ENCODE measurements at places on chromosomes 1 and 21.

- DNase-seq, result no peak
Measured at GRCh38 chr21:28791595-28792282, 200.9 kb downstream of the LTN1 start.

- no peak for DNase-seq
Measured at GRCh38 chr1:96749618-96750017, 28.0 kb downstream of the PTBP2 start.

GRCh38 chr21:31604591-31605190 is 54.8 kb upstream of the SOD1 start:
- peak; percentile 57 for DNase-seq

DNA sequence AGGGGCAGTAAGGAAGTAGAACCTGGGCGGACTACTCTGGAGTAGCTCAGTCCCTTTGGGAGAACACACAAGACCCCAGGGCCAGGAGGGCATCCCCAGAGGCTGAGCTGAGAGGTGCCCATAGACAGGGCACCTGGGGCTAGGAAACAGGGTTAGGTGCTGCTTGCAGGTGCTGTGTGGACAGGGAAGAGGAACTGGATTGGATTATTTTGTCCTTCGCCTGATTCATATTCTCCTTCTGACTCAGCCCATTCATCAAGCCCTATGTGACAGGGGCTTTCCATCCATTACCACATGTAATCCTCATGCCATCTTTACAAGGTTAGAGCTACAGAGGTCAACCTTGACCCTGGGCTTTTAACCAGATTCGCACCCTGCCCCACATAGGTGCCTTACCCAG is 183.9 kb downstream of the C1orf94 start:
- DNase-seq, result no peak

DNA sequence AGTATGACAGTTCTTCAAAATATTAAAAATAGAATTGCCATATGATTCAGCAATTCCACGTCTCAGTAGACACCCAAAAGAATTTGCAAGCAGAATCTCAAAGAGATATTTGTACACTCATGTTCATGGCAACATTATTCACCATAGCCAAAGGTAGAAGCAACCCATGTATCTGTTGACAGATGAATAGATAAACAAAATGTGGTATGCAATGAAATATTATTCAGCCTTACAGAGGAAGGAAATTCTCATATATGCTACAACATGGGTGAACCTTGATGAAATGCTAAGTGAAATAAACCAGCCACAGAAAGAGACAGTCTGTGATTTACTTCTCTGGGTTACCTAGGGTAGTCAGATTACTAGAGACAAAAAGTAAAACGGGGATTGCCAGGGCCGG is 47.0 kb downstream of the NAV1 start:
- no peak for DNase-seq

GRCh38 chr1:205935869-205936268 is 7.4 kb downstream of the SLC26A9 start:
- DNase-seq, result no peak

- no peak for DNase-seq
Measured at GRCh38 chr1:22619252-22619651, 17.2 kb upstream of the C1QA start.

GRCh38 chr1:92834617-92835016 is 2.8 kb downstream of the RPL5 start:
- no peak for DNase-seq

DNA sequence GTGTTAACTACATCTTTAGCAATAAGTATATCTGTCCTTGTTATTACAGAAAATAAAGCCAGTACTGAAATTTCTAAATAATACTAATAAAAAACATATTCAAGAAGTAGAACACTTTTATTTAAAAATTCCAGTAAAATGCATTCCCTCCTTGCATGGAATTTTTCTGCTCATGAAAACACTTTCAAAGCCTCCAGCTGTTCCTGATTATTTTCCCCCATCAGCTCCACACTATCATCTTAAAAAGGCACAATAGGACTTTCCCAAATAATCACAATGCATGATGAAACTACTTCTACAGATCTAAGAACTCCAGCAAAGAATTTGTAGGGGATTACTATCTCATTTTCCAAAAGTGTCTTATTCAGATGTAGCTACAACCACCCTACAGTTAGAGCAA is 162.6 kb upstream of the USP25 start:
- no peak for DNase-seq

- no peak for DNase-seq
Measured at GRCh38 chr1:100323419-100324106, 28.7 kb upstream of the CDC14A start.

- DNase-seq, result no peak
Measured at GRCh38 chr21:35579520-35580293, 480.6 kb downstream of the SETD4 start.

DNA sequence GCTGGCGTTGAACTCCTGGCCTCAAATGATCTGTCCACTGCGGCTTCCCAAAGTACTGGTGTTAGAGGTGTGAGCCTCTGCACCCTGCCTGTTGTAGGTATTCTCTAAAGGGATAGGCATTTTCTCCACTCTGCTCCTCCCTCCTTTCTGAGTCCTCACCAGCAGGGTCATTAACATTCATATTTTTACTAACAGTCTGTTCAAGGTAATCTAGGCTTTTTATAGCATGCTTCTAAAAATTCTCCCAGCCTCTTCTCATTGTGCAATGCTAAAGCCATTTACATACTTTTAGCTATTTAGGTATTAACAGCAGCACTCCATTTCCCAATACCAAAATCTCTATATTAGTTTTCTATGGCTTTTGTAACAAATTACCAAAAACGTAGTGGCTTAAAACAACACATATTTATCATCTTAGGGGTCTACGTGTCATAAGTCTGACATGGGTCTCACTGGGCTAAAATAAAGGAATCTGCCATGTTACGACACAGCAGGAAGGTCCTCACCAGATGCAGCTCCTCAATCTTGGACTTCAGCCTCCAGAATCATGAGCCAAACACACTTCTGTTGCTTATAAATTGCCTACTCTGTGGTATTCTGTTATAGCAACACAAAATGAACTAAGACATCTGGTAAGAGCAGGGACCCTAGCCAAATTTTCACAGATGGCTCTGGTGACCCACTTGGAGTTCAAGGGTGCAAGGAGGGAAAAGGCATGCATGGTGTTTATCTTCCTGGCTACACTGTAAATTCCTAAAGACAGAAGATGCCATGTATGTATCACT is 2.9 kb upstream of the SLC2A7 start:
- DNase-seq, result no peak

GRCh38 chr1:33370301-33370700 is 49.4 kb upstream of the A3GALT2 start:
- DNase-seq, result no peak

DNA sequence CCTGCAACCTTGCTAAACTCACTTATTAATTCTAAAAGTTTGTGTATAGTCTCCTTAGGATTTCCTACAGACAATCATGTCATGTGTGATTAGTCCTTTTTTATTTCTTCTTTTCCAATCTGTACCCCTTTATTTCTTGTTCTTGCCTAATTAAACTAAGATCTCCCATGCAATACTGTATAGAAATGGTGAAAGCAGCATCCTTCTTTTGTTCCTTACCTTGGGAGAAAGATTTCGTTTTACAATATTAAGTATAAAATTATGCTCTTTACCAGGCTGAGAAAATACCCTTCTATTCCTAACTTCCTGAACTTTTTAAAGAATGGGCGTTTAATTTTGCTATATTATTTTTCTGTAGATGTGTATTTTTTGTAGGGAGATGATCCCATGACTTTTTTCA is 7.6 kb upstream of the COL18A1 start:
- DNase-seq, result no peak

DNA sequence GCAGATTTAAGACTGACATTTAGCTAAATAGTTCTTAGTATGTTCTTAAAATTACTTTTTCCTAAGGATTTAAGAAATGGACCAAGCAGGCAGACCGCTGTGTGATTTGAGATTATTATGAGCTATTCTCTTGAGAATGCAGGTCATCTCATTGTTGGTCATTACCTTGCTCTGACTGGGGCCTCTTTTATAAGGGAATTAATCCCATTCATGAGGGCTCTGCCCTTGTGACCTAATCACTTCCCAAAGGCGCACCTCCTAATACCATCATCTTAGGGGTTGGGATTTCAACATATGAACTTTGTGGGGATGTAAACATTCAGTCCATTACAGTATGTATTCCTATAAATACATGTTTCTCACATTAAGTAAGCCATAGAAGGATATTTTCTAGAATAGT is 24.2 kb downstream of the OSBPL9 start:
- no peak for DNase-seq

GRCh38 chr21:27371975-27372331 is 405.1 kb upstream of the ADAMTS5 start:
- no peak for DNase-seq

DNA sequence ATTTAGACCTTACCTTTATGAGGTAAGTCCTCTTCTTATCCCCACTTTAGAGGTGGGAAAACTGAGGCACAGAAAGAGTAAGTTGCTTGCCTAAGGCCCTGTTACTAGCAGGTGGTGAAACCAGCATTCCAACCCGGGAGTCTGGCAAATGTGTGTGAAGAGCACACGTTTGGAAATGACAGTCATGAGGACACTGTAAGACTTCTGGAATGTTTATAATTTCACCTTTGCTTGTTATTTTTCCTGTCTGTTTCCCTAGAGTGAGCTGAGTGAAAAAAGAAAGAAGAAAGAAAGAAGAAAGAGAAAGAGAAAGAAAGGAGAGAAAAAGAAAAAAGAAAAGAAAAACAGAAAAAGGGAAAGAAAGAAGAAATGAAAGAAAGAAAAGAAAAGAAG is 21.2 kb upstream of the LGALS8 start:
- no peak for DNase-seq

DNA sequence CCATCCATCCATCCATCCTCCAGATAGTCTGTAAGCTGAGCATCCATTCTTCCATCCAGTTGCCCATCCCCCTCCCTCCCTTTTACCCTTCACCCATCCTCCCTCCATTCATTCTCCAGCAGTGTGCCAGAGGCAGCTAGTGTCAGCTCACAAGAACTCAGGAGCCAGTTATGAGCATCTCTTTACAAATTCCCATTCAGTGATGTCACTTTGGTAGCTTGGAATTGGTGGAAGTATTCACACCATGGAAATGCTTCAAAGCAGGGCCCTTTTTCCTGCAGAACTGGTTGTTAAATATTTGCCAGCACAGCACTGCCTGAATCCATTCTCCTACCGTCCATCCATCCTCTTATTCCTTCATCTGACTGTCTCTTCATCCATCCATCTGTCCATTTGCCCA is 72.5 kb downstream of the ARHGEF10L start:
- no peak for DNase-seq

DNA sequence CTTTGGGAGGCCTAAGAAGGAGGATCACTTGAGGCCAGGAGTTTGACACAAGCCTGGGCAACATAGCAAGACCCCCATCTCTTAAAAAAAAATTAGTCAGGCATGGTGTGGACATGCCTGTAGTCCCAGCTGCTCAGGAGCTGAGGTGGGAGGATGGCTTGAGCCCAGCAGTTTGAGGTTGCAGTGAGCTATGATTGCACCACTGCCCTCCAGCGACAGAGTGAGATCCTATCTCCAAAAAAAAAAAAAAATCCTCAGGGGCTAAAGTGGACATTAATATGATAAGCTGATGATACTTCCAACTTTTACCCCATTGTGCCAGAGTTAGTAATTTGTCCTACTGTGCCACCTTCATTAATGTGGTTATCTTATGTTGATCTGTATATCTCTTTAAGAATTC is 327.8 kb upstream of the FMN2 start:
- DNase-seq, result no peak

DNA sequence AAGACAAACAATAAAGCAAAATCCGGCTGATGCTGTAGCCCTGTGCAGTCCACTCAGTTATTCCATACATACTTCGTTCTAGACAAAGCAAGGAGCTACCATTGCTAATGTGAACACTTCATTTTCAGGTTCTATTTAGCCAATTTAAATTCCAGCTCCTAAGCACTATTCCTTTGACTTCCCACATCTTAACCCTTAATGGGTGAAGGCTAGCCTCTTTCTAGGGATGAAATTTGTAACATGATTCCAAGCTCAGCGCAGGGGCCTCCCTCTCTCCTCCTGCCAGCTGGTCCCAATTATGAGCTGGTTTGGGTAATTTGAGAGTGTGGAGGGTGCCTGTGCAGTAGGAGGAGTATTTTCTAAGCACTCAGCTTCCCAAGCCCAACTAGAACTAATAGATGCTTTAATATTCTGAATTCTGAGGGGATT is 53.9 kb upstream of the PTGFRN start:
- DNase-seq, result no peak

DNA sequence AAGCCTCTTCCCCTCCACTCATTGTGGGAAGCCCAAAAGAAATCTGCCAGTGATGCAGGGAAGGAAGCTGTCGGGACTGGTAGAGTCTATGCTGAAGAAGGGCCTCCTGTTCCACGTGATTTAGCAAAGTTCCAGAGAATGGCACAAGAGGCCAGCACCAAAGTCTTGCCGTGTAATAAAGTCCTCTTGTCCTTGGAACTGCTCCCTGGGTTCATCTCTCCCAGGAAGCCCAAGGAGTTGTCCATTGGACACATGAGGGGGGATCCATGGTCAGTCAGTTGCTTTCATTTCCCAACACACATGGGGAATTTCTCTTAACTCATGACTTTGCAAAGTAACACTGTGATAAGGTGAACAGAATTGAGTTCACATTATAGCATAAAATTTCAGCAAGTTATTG is 116.1 kb upstream of the RAB4A start:
- no peak for DNase-seq

GRCh38 chr1:115173151-115173550 is 83.8 kb upstream of the TSPAN2 start:
- no peak for DNase-seq

DNA sequence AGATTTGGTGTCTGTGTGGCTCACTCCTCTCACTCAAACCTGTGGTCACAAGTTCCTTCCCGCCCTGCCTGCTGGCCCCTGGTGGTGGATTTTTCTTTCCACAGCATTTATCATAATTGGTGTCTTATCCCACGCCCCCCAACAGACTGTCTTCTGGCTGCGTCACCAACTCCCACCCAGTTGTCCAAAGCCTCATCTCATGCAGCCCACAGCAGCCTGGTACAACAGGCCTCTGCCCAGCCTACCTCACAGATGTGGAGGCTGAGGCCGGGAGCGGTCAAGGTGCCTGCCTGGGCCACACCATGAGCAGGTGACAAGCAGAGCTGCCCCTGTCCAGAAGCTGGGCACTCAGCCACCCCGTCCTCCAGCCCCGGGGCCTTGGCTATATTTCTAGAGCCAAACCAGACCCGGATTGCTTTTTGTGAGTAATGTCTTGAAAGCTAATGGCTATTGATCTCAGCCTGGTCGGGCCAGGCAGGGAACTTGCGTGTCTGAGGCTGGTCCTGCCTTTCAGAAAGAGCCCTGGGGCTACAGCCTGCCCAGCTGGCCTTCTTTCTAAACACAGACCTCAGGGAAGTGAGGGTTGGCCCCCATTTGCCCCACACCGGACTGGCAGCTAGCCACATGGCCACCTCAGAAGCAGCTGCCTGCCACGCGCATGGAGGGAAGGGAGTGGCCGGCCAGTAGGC is 2.6 kb downstream of the KCNAB2 start:
- no peak for DNase-seq

- no peak for DNase-seq
Measured at GRCh38 chr1:29753244-29753643, 516.9 kb downstream of the PTPRU start.
